Fibroblast of skin of left quadriceps (primary cell): ENCODE measurements at places on chromosomes 3 and 15.
A peak's percentile ranks its signal among the peaks of the same experiment; 100 is the strongest.

GRCh38 chr3:193560870-193561269 is 6.2 kb upstream of the ATP13A4 start:
- no peak for DNase-seq

- DNase-seq = no peak
Measured at GRCh38 chr15:90819850-90820249, 48.5 kb upstream of the FURIN start.

GRCh38 chr3:190074817-190075216 is 45.9 kb downstream of the P3H2 start:
- DNase-seq = no peak

DNA sequence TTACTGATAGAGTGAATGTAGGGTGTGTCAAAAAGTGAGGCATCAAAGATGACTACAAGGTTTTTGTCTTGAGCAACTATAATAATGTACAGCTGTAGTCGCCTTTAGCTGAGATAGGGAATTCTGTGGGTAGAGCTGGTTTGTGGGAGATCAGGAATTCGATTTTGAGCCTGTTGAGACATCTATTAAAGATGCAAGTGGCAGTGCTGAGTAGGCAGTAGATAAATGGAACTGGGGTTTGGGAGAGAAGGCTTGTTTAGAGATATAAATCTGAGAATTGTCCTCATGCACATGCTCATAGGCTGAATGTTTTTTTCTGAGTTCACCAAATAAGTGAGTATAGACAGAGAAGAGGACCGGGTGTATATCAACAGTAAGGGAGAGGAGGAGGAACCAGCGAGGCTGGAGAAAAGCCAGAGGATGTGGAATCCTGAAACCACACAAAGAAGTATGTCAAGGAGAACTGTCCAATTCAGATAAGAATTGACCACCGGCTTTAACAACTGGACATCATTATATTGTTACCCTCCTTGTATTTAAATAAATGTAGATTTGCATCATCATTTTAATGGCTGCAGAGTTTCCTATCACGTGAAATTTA is 146.0 kb upstream of the TNIK start:
- DNase-seq = no peak

DNA sequence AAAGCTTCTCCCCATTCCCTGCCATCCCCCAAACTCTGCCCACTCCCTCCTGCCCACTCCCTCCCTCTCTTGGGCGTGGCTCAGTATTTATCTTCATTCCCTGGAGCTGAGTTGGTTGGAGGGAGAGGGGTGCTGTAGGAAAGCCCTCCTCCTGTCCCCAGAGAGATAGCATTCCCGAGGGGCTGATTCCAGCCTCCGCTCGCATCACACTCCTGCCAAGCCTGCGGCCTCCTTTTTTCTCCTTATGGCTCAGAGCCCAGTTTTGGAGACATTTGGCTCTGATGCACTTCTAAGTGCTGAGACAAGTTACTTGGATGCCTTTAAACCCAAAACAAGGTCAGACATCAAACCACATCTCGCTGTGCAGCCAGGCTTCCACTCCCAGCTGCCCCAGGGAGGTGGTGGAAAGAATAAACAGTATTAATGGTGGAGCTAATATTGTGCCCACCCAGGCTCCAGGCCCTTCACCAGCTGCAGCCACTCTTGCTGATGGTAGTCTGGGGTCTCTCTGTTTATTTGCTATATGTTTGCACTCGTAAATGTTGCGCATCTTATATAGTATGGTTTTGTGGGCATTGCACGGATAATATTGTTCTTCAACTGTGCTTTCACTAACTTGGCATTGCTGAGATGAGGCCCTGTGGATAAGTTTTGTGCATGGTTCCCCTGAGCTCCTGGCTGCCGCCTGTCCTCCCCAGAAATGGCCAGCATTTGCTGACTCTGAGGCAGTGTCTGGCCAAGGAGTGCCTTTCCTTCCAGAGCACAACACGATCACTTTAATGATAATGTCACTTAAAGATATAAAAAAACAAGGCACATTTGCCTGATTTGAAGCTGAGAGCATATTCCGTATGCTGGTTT is 157.2 kb downstream of the LRRC28 start:
- peak; percentile 77 for DNase-seq

DNA sequence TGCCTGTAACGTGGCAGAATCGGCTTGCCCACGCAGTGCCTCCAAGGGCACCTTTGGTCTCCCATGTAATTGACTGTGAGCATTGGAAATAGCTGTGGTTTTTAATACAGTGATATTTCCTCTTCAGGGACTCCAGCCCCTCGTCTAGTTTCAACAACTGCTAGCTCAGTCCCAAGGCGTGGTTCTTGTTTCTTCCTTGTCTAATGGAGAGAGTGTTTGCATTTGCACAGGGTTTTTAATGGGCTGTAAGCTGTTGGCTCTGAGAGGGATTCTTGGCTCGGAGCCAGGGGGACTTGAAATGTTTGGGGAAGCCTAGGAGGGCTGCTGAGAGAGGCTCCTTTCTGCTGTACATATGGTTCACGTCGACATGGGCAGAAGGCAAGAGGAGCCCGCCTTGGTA is 86.2 kb downstream of the THSD4 start:
- DNase-seq = no peak

GRCh38 chr3:56988458-56989168 is 71.9 kb upstream of the SPATA12 start:
- DNase-seq = no peak

DNA sequence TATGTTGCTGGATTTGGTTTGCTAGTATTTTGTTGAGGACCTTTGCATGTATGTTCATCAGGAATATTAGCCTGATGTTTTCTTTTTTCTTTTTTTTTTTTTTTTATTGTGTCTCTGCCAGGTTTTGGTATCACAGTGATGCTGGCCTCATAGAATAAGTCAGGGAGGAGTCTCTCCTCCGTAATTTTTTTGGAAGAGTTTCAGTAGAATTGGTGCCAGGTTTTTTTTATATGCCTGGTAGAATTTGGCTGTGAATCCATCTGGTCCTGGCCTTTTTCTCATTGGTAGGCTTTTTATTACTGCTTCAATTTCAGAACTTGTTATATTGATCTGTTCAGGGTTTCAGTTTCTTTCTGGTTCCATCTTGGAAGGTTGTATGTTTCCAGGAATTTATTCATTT is 165.8 kb downstream of the VPS8 start:
- DNase-seq = no peak

DNA sequence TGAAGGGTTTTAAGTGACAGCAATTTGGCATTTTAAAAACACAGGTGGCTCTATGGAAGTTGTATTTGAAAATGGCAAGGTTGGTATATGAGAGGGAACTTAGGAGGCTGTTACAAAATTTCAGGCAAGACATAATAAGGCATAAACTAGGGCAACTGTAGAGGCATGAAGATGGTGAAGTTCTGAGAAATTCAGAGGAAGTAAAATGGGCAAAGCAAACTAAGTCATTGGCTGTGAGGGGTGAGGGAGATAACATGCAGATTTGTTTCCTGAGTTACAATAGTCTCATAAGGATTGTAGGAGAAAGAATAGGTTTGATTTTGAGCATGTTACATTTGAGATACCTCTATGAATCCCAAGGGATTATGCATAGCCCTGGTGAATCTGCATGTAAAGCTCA is 302.9 kb upstream of the ARHGEF26 start:
- DNase-seq = no peak

DNA sequence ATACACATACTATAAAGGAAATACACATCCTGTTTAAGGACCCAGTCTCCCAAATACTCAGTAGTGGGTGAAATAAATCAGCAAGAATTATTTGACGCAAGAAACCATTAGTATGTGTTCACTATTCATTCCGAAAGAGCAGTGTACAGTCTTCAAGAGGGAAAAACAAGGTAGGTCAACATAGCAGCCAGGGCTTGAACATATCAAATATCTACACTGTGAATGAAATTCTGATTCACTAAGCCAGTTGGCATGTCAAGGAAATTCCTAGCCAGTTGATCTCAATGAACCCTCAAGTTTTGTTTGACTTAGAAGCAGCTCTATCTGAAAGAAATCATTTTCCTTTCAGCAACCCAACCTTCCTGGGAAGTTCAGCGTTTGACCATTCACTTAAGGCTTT is 99.0 kb downstream of the CNTN3 start:
- no peak for DNase-seq

GRCh38 chr15:68340726-68341671 is 63.5 kb downstream of the FEM1B start:
- DNase-seq = no peak

DNA sequence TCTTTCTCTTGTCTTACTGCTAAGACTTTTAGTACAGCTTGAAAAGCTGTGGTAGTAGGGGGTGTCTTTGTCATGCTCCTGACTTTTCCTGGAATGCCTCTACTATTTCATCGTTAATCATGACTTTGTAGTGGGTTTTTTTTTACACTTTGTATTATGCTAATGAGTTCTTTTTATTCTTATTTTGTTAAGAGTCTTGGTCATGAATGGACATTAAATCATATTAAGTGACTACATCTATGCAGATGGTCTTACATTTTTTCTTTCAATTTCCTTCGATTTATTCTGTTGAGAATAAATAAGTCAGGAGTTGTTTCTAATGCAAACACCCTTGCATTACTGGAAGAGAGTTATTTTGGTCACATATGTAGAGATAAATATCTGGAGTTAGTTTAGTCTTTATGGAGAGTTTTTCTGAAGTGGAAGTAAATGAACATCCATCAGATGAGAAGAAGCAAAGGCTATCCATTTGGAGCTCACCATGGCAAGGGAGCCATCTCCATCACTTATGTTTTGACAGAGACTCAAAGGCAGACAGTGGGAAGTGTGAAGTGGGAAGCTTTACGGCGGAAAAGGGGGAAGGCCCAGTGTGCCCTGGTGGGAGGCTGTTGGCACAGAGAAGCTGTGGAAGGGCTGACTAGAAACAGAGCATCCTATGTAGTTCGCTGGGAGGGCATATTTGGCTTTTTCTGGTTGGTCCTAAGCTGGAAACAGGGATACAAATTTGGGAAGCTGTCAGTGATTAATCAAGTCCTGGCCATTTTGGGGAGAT is 73.1 kb upstream of the PRR23E start:
- no peak for DNase-seq

GRCh38 chr15:40328176-40328575 is 4.7 kb downstream of the INAFM2 start:
- no peak for DNase-seq

DNA sequence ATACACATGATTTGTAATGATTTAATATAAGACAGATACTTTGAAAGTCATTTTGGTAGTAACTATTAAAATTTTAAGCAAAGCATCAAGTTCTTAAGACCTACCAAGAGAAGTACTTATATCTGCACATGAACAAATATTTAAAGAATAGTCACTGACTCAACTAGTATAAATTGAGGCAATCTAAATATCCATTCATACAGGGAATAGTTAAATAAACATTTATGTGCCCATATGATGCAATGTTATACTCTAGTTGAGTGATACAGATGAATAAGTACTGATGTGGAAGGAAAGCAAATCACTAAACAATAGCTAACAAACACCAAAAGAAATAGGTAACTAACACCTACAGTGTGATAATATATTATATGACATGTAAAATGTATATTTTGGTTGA is 527.7 kb downstream of the EPHA3 start:
- no peak for DNase-seq

DNA sequence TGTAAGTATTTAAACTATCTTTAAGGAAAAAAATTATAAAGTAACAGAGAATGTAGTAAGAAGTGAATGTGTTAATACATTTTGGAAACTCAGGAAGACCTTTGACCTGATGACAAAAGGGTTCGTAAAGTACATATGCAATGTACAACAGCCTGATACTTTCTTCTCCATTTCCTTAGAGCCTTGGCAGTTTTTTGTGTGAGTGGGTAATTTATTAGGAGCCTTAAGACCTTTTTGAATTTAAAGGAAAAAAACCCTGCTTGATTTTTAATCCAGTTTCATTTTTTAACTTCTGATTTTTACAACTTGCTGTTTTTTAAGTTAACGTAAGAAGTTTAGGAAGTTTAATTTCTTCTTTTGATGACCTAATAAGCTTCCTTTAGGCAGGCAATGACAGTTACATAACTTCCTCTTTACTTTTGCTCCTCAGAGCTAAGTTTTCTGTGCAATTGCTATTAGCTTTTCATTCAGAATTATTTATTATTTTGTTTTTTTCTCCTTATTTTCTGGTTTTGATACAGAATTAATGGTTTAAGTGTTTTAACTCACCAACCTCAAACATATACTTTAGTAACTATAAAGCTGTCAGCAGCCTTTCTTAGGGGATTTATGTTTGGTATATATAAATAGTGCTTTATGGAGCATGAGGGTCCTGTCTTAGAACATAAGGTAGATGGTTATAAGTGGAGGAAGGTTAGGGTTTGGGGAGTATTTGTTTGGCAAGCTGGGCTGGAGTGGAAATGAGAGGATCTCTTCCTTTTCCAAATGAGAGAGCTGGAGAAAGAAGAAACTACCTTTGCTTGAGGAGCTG is 35.2 kb downstream of the ARMC8 start:
- no peak for DNase-seq

GRCh38 chr15:93141371-93141794 is 52.4 kb upstream of the RGMA start:
- no peak for DNase-seq

- no peak for DNase-seq
Measured at GRCh38 chr15:51094606-51095569, at the start of gene TNFAIP8L3. Gene TNFAIP8L3 (minus strand): TSS chr15:51094906. CDS start chr15:51094595, 311 bp downstream.

- peak; percentile 79 for DNase-seq
Measured at GRCh38 chr15:82832601-82833361, 23.4 kb downstream of the WHAMM start.

DNA sequence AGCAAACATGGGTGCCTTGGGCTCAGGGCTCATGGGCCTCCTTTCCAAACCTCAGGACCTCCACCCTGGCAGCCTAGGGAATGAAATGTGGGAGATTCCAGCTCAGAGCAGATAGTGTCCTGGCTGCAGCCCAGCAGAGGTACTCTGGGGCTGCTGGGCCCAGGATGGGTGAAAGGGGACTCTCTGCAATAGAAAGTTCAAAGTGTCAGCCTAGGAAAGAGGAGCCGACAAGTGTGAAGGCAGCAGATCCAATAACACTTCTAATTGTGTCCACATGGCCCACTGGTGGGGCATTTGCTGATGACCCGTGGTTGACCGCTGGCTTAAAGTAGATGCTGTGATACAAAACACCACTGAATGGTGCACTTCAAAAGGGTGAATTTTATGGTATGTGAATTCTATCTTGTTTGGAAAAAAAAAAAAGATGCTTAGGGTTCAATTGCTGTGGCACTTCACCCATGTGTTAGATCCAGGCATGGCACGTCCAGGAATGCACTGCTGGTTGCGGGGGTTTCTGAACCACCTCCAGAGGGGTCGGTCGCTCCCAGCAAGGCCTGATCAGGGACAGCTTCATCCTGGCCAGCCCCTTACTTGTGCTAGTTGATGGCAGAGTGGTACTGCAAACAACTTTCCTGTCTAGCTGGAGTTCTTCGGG is 20.9 kb downstream of the AMOTL2 start:
- no peak for DNase-seq

- DNase-seq = no peak
Measured at GRCh38 chr3:35544976-35545375, 94.3 kb upstream of the ARPP21 start.
